Activated CD4-positive, alpha-beta memory T cell treated with anti-CD3 and anti-CD28 coated beads for 36 hours (primary cell): ENCODE measurements at places on chromosomes 1 and 21. TPM values are rescaled to one million over a fixed set of nuclear protein-coding genes. Genes with fewer than 3 reads are reported as not detected.

- DNase-seq: peak; percentile 18
Observed at GRCh38 chr1:32066489-32066873, 6.3 kb upstream of the TMEM39B start.

- DNase-seq: no peak
Observed at GRCh38 chr1:153343811-153344717, 4.6 kb downstream of the PGLYRP4 start.

The CLDN14 gene
- not detected for total RNA-seq

GRCh38 chr1:56512724-56513494, 66.5 kb downstream of the PLPP3 start:
- no peak for DNase-seq

DNA sequence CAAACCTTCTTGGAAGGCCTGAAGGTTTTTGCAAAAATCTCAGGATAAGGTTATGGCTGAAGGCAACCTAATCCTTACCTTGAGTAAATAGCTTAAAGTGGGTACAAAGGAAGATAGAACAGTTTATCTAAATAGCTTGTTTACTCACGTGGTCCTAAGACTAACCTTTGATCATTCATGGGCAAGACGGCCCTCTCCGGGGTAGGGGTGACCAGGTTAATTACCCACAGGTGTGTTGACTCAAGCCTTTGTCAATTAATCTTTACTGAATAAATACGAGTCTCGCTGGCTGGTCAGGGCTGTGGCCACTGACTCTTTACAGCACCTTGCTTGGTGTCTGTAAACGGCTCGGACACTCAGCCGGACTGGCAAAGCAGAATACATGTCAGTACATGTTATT, 10.8 kb downstream of the AADACL4 start:
- DNase-seq: no peak

GRCh38 chr1:20665726-20666125, 4.6 kb upstream of the DDOST start:
- no peak for DNase-seq

DNA sequence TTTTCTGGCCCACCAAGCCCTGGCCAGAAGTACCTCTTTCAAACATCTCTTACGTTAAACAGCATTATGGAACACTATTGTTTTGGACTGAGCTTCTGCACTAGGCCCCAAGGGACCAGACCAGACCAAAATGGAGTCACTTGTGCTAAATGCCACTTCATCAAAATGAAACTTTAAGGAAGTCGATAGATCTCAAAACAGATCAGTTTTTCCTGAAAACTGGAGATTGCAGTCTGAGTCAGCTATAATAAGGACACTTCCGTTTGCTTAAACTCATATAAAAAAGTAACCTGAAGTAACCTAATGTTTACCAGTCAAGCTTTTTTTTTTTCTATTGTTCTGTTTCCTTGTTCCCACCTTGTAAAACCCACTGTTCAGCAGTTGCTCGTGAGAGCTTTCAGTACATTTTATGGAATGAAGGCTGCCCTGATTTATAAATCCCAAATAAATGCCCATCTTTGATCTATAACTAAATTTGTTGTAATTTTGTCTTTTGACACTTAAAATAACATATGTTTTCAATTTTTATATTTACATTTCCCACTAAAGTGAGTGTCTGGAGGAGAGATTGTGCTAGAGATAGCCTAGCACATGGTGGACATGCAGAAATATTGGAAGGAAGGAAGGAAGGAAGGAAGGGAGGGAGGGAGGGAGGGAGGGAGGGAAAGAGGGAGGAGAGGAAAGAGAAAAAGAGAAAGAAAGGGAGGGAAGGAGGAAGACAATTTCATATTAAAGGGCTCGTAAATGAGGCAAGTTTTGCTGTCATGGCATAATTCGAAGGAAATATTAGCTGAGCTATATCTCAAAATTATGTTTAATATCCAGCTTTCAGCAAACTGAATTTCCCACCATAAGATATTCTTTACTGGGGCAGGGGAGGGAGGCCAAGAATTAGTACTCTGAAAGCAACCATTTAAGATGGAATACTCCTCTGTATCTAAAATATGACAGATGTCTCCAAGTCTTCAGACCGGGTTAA, 77.0 kb upstream of the CXADR start:
- DNase-seq: no peak

DNA sequence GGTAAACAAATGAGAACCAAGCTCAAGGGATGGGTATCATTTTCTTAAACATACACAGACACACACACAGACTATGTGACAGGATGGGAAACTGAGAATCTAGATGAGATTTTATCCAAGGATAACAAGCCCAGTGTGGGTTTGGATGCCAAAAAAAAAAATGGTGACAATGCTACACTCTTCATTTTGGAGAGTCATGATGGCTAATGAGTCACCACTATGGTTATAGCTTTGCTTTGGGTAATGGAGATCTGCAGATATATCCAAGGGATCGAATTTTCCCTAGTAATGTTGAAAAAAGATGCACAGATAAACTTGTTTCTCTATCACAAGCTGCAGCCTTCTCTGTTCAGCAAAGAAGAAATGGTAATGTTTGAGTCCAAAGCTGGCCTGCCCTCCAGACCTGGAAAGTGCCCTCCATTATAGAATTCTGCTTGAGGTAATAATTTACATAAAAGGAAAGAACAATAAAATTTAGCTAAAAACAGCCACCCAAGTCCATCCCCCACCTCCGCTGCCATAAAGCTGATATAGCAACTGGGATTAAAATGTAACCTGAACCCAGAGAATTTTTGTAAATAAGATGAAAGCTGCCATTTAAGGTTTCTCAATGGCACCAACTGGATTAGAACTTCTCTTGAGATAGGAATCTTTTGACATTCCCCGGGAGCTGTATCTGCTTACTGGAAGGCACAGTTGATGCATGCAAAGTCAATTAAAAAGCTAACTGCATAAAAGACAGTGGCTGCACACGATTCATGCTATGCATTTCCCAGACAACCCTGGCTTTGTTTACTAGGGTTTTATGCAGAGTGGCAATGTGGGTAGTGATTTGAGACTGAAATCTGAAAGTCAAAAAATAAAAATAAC, 395.2 kb upstream of the LYPLAL1 start:
- DNase-seq: no peak

DNA sequence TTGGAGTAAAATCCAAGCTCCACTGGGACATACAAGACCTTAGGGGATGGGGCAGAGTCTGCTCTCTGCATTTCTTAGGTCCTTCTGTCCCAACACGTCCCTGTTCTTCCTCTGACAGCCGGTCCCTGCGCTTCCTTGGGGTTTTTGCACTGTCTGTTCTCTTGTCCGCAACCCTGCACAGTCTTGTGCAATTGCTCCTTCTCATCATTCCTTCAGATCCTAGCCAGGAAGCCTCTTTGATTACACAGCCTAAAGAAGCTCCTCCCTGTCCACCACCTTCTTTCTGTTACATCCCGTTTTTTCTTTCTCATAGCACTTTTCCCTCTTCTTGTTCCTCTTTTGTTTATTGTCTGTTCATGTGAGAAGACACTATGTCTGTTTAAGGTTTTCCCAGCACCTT, 19.9 kb downstream of the ACOT11 start:
- no peak for DNase-seq

- DNase-seq: no peak
Observed at GRCh38 chr21:43884861-43885417, 19.9 kb downstream of the AGPAT3 start.

GRCh38 chr1:244214009-244214967, 163.2 kb downstream of the ZBTB18 start:
- DNase-seq: no peak

The ITLN2 gene
- total RNA-seq: not detected

The CHIA gene
- not detected for total RNA-seq

DNA sequence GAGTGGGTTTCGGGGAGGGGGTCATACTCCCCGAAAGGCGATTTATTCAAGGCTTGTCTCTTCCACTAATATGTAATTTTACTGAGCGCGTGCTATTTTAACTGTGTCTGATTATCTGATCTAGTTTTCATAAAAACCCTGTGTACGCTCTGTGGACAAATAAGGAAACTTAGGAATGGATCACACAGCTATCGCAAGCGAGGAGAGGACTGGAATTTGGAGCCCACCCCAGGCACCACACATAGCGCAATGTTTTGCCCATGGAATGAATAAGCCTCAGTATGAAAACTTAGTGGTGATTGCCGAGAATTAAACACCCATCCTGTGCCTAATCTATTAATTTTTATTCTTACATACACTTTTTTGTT, 9.8 kb upstream of the RAB42 start:
- DNase-seq: no peak

GRCh38 chr1:22755641-22756040, 45.0 kb downstream of the EPHB2 start:
- DNase-seq: no peak

DNA sequence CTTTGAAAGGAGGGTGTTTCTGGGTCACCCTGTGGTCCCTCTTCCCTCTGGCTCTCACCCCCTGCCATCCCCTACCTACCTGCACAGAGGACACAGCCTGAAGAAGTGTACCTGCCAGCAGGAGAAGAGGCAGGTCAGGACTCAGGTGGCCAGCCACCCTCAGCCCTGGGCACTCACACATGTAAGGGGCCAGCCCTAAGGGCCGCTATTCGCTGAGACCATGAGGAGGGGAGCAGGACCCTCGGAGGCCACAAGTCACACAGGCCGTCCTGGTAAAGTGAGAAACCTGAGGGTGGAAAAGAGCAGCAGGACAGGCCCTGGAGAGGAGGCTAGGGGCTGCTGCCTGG, 1.2 kb downstream of the ZNF692 start:
- DNase-seq: no peak

The TSSK3 gene
- 0.90 TPM for total RNA-seq

DNA sequence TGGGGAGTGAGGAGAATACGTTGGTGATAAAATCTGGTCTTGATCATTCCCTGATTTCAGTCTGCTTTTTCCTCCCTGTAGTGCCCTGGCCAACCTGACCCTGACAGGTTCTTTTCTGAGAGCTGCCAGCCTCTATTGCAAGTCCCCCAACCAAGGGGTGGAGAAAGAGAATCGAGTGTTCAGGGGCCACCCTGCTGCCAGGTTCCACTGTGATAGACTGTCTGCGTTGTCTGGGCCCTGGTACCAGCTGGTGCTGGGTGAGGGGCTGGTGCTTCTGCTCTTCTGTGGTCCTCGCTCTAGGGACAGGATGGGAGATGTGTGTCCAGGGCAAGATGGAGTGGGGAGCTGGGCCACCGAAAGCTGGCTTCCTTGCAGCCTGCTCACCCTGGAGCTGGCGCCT, 214.6 kb downstream of the CAMTA1 start:
- DNase-seq: no peak

DNA sequence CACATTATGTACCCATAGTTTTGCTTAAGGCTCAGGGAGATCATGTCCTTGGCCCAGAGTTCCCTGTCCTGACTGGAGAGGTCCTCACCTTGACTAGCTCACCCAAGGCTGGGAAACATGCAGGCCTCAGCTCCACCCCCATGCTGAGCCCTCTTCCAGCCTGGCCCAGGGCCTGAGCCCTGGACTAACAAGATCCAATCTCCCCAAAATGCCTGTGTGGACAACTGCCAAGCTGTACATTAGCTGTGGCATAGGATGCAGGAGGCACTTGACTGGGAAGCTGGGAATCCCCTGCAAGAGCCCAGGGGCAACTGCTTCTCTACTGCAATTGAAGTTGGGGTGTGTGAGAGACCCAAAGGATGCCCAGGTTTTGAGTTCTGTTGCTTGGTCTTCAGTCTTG, 2.1 kb downstream of the LINGO4 start:
- no peak for DNase-seq

DNA sequence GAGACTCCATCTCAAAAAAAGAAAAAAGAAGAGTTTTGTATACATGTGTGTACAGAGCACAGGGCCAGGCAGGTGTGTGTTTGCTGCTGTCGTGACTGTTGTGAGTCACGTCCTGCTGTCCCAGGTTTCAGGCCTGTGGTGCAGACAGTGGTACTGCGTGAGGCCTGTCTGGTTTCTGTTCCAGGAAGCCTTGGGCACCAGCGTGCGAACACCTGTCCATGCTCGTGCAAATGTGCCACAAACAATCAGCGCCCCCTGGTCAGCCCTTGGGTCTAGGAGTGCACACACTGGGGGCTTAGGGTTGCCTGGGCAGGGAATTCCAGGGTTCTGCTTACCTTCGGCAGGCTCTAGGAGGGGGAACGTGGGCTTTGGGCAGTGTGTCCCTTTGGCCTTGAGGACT, 16.9 kb downstream of the GPR157 start:
- peak; percentile 57 for DNase-seq

DNA sequence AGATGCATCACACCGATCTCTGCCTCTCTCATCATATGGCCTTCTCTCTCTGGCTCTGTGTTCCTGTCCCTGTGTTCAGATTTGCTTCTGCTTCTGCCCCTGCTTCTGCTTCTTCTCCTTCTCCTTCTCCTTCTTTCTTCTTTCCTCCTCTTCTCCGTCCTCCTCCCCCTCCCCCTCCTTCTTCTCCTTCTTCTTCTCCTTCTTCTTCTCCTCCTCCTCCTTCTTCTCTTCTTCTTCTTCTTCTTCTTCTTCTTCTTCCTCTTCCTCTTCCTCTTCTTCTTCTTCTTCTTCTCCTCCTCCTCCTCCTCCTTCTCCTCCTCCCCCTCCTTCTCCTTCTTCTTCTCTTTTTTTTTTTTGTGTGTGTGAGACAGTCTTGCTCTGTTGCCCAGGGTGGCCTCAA, 139.9 kb upstream of the KLHDC7A start:
- no peak for DNase-seq

- no peak for DNase-seq
Observed at GRCh38 chr1:18309552-18310155, 171.1 kb upstream of the KLHDC7A start.

- DNase-seq: no peak
Observed at GRCh38 chr1:53869454-53870117, 20.0 kb downstream of the YIPF1 start.

The MSH4 gene
- total RNA-seq: 0.12 TPM

- DNase-seq: no peak
Observed at GRCh38 chr1:10529091-10529490, 54.3 kb downstream of the PEX14 start.

- DNase-seq: no peak
Observed at GRCh38 chr1:119908661-119909060, 12.3 kb upstream of the ADAM30 start.

The TNNI3K gene
- total RNA-seq: not detected

The SLC39A1 gene
- total RNA-seq: 68.7 TPM

GRCh38 chr1:9849691-9850441, 26.1 kb upstream of the CLSTN1 start:
- no peak for DNase-seq

The MRPS15 gene
- 115 TPM for total RNA-seq

The LRRC53 gene
- not detected for total RNA-seq
